GM04503 (cell line): ENCODE measurements at places on chromosomes 4 and X.

GRCh38 chr4:24328711-24329110 lies 255.6 kb downstream of the DHX15 start:
- no peak for DNase-seq

DNA sequence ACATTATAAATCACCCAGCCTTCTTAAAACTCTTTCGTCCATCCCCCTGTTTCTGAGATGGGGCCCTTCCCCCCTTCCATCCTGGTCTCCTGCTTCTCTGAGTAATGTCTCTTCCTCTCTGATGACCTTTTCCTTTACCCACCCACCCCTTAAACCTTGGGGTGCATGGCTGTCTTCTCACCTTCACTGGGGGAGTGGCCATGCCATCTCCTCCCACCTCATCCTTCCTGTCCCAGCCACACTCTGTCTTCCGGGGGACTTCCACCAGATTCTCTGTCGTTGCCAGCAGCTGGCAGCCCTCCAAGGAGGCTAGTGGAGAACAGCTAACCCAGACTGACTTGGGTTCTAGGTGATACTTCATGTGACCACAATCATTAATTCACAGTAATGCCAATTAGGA lies 83.2 kb upstream of the SCML1 start:
- DNase-seq: no peak

DNA sequence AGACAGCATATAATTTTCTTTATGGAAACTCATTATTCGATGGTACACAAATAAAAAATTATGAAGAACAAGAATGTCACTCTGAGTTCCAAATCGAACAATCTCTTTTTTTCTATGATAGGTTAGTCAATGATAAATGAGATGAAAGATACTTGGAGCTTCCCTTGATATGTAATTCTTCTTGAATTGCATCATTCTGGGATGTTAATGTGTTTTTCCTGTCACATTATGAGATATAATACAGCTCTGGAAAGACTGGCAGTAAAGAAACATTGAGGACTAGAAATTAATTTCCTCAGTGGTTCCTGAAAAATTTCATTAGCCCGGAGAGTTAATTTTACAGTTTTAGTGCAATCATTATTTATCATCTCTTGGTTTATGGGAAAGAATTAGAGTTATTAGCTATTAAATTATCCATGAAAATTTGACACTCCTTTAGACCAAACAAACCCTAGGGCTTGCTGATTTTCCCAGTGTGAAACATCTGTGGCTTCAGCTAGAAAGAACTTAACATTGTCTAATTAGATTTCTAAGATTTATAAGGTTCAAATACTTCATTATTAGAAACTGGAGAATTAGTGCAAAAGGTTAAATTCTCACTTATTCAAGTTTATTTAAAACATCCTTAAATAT lies 1546.6 kb upstream of the TENM3 start:
- DNase-seq: no peak

GRCh38 chr4:87851332-87851731 lies 18.6 kb downstream of the MEPE start:
- DNase-seq: no peak

DNA sequence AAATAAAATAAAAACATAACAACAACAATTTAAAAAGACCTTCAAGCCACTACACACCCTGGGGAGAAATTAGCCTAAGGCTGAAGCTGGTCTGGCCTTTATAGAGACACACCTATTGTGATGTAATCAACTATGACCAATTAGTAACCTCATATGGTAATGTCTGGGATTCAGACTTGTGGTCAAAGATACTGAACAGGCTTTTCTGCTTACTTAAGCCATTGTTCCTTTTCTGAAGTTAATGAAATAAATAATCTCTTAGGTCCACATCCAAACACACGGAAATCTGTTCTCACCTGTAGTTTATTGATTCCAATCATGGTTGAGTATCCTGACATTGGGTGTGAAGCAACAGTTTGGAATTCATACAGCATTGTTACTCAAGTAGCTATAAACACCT lies 152.5 kb downstream of the PLS3 start:
- DNase-seq: no peak

- DNase-seq: no peak
These were observed 613.1 kb upstream of the HS3ST1 start for GRCh38 chr4:12041828-12042227.

DNA sequence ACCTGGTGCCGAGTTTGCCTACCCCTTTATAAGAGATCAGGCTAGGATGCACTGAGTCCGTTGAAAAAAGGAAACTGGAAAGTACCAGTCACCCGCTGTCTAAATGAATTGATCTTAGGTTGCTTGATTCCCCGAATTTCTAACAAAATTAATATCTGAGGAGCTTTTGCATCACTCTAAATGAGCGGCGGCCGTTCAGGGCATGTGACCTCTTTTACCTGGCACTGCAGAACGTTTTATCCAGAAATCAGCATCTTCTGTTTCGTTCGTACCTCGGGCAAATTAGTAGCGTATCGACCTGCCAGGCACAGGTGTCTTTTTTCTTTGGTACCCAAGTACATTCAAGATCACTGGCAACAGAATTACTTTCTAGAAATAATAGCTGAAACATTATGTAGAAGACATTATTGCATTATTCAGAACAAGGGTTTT lies 876 bp downstream of the KLHL2 start:
- DNase-seq: no peak

GRCh38 chrX:39674490-39675161 lies 423.1 kb downstream of the BCOR start:
- no peak for DNase-seq

- DNase-seq: no peak
These were observed 12.9 kb upstream of the RAB33B start for GRCh38 chr4:139441029-139441428.

GRCh38 chr4:48727666-48728459 lies 52.2 kb downstream of the FRYL start:
- DNase-seq: no peak

DNA sequence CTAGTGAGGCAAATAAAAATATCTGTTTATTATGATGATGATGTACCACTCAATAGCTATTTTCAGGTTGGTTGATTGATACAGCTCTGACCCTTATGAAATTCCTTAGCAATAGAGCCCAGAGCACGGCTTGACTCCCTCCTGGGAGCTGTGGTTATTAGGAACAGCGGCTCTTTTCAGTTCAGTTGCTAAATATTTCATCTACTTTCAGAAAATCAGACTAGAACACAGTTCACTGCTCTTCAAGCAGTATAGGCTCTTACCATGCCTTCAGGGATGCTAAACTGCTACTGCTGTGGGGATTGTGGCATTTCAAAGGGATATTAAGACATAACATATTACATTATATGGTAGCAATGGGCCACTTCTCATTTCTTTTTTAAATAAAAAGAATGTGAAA lies 218.8 kb downstream of the SNCA start:
- no peak for DNase-seq

- no peak for DNase-seq
These were observed 45.0 kb downstream of the CPLX1 start for GRCh38 chr4:780716-781492.
